ENCODE measurements at places on chromosomes 7 and 10.

- DNase-seq: no peak
These were observed 558 bp downstream of the ARHGAP22 start for GRCh38 chr10:48604039-48604990.

DNA sequence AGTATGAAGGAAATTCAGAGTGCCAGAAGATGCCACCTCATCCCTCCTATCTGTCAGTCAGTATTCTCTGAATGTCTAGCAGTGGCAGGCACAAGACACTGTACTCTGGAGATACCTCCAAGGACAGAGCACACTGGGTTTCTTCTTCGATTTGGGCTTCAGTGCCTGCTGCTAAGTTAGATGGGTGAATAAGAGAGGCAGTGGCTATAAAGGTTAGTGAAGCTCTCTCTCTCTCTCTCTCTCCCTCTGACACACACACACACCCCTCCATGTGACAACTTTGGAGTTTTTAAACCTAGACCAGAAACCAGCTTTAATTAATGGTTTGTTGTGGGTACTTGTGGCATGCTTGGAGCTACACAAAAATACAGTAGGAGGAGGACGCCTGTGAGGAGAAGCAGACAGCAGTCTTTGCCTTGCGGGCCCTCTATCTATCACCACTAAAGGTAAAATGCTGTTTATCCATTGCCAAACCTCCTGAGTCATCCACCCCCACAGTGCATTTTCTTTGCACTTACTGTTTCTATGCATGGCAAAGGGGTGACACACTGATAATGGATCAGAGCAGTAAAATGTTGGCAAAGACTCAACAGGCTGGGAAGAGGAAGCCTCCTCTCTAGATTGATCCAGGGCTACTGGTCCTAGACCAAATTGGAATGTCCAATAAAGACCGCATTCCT, 102.5 kb downstream of the TRIL start:
- DNase-seq: no peak

- DNase-seq: peak; percentile 70
These were observed 649 bp downstream of the IDE start for GRCh38 chr10:92573091-92573797.

GRCh38 chr10:101389986-101390531, 36.1 kb downstream of the BTRC start:
- no peak for DNase-seq

GRCh38 chr7:95491634-95492314, 6.0 kb downstream of the ASB4 start:
- DNase-seq: no peak

DNA sequence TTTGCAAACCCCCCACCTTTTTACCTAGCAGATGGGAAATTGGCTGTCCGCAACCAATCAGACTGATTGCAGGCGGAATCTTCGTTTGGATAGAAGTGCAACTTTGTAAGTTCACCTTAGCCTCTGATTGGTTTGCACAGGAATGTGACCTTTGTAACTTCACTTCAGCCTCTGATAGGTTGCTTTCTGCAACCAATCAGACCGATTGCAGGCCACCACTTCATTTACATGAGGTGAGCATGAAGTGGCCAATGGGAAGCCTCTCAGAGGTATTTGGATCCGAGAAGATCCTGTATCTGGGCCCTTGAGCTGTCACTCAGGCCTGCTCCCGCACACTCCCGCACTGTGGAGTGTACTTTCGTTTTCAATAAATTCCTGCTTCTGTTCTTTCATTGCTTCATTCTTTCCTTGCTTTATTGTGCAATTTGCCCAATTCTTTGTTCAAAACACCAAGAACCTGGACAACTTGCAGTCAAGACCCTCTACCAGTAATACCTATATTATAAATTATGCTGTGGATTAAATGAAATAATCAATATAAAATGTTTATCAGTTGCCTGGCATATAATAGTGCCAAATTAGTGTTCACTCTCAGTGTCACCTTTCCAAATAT, 491.4 kb downstream of the PLXNA4 start:
- DNase-seq: no peak

- DNase-seq: peak; percentile 4
These were observed 407.8 kb upstream of the FOXK1 start for GRCh38 chr7:4274286-4274685.
